ENCODE measurements at places on chromosomes 2 and 18. TPM values are rescaled to one million over a fixed set of nuclear protein-coding genes. Genes with fewer than 3 reads are reported as not detected.

DNA sequence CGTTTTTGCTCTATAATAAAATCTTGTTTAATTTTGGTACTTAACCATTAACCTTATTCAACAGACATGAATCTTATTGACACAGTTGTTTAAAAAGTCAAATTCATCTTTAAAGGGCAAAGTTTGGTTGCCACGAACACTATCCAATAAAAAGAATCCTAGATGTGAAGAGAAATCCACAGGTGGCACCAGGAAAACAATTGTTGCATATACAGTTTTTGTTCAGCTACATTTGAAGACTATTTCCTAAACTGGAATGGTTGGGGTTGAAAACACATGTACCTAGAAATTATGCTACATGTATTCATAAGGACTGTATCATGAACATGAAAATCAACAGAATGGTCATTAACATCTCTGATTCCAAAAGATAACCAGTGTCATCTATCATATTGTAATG, 71.1 kb upstream of the GULP1 start:
- H3K27me3 ChIP-seq, result no peaks in the 10 kb centered on the region
- DNase-seq, result no peak
- H3K4me3 ChIP-seq, result no peak overlapping the region
- no peaks in the 10 kb centered on the region for H3K36me3 ChIP-seq
- H3K4me1 ChIP-seq, result peaks cover 3% of the 10 kb centered on the region

- H3K4me1 ChIP-seq, result no peaks in the 10 kb centered on the region
- no peaks in the 10 kb centered on the region for H3K27me3 ChIP-seq
- no peak overlapping the region for H3K4me3 ChIP-seq
- H3K36me3 ChIP-seq, result no peaks in the 10 kb centered on the region
Observed at GRCh38 chr18:7457262-7457661, 109.9 kb upstream of the PTPRM start.

GRCh38 chr2:239275044-239275685, 125.7 kb downstream of the HDAC4 start:
- no peak overlapping the region for H3K27ac ChIP-seq
- H3K4me1 ChIP-seq, result peaks cover 16% of the 10 kb centered on the region
- no peaks in the 10 kb centered on the region for H3K36me3 ChIP-seq
- H3K27me3 ChIP-seq, result no peaks in the 10 kb centered on the region

GRCh38 chr18:33123862-33124518, 316.5 kb downstream of the CCDC178 start:
- no peaks in the 10 kb centered on the region for H3K27me3 ChIP-seq
- H3K36me3 ChIP-seq, result no peaks in the 10 kb centered on the region
- no peak overlapping the region for H3K4me3 ChIP-seq
- H3K27ac ChIP-seq, result no peak overlapping the region
- H3K4me1 ChIP-seq, result no peaks in the 10 kb centered on the region

DNA sequence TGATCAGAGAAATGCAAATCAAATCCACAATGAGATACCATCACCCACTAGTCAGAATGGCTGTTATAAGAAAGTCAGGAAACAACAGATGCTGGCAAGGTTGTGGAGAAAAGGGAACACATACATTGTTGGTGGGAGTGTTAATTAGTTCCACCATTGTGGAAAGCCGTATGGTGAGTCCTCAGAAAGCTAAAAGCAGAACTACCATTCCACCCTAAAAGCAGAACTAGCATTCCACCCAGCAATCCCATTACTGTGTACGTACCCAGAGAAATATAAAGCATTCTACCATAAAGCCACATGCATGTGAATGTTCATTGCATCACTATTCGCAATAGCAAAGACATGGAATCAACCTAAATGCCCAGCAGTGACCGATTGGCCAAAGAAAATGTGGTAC, 60.7 kb downstream of the ANKRD62 start:
- no peaks in the 10 kb centered on the region for H3K27me3 ChIP-seq
- DNase-seq, result no peak
- no peak overlapping the region for H3K4me3 ChIP-seq
- H3K4me1 ChIP-seq, result no peaks in the 10 kb centered on the region

GRCh38 chr2:203814661-203815540, 52.7 kb upstream of the CTLA4 start:
- no peaks in the 10 kb centered on the region for H3K27me3 ChIP-seq
- no peaks in the 10 kb centered on the region for H3K4me1 ChIP-seq
- no peak overlapping the region for H3K27ac ChIP-seq
- no peak overlapping the region for H3K4me3 ChIP-seq
- peak; percentile 87 for DNase-seq

GRCh38 chr2:28349546-28350165, 43.0 kb upstream of the FOSL2 start:
- no peaks in the 10 kb centered on the region for H3K4me1 ChIP-seq
- no peaks in the 10 kb centered on the region for H3K27me3 ChIP-seq
- DNase-seq, result no peak
- H3K4me3 ChIP-seq, result no peak overlapping the region
- no peaks in the 10 kb centered on the region for H3K36me3 ChIP-seq

- no peak for DNase-seq
- H3K4me3 ChIP-seq, result no peak overlapping the region
- no peak overlapping the region for H3K27ac ChIP-seq
Observed at GRCh38 chr2:237896507-237896892, 37.1 kb downstream of the RAMP1 start.

DNA sequence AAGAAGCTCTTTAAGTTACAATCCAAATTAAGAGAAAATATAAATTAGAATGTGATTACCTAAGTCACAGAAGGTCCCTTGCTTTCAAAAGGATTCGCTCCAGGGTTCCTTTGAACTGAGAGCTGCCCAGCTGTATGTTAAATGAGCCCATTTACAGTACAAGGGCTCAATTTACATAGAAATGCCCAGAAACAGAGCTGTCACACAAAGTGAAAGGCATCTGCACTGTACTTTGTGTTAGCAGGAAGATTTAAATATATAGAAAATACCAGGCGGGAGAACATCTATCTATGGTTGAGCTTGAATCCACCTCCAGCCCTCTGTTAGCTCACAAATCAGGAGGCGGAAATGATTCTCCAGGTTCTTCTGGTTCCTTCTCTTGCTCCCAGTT, 272.9 kb downstream of the PAX3 start:
- no peaks in the 10 kb centered on the region for H3K36me3 ChIP-seq
- H3K27me3 ChIP-seq, result peaks cover 36% of the 10 kb centered on the region
- H3K27ac ChIP-seq, result no peak overlapping the region

DNA sequence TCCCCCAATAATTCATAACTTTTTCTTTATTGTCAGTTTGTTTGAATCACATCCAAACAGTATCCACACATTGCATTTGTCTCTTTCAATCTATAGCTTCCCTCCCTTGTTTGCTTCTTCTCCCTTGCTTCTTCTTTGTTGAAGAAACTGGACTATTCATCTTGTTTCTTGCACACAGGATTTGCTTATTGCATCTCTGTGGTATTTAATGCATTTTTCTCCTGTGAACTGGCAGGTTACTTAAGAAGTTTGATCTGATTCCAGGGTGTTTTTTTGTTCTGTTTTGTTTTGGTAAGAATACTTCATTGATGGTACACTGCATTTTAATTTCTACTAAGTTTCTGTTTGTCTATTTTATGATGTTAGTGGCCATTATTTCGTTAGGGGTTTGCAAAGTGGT, 166.8 kb downstream of the CAMKMT start:
- DNase-seq, result no peak
- no peaks in the 10 kb centered on the region for H3K36me3 ChIP-seq
- no peaks in the 10 kb centered on the region for H3K27me3 ChIP-seq
- no peak overlapping the region for H3K4me3 ChIP-seq

DNA sequence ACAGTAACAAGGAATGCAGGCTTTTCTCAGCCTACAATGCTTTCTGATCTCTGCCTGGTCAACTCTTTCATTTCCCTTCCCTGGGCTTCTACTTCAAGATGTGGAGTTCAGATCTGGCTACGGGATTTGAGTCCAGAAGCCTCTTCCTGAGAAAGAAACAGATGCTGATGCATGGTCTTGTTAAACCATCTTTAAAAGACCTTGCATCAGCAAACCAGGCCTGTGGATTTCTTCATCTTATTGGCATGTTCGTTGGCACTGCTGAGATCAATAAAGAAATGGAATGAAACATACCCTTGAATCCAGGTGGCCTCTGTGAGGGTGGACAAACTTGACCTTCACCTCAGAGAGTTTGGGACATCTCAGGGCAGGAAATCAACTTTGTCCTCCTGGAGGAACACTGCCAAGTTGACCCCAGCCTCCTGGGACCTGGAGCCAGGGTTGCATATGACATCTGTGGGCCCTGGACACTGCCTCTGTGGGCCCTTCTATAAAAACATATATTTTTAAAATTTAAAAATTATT, 21.4 kb downstream of the IGFBP2 start:
- H3K4me3 ChIP-seq, result no peak overlapping the region
- DNase-seq, result no peak
- H3K27me3 ChIP-seq, result no peaks in the 10 kb centered on the region
- no peak overlapping the region for H3K27ac ChIP-seq

GRCh38 chr2:96305979-96306308, 598 bp upstream of the SNRNP200 start:
- no peaks in the 10 kb centered on the region for H3K4me1 ChIP-seq
- H3K36me3 ChIP-seq, result peaks cover 31% of the 10 kb centered on the region
- peak; percentile 4 for DNase-seq
- peak overlapping the region; percentile 75 for H3K4me3 ChIP-seq
- peak overlapping the region; percentile 90 for H3K27ac ChIP-seq

DNA sequence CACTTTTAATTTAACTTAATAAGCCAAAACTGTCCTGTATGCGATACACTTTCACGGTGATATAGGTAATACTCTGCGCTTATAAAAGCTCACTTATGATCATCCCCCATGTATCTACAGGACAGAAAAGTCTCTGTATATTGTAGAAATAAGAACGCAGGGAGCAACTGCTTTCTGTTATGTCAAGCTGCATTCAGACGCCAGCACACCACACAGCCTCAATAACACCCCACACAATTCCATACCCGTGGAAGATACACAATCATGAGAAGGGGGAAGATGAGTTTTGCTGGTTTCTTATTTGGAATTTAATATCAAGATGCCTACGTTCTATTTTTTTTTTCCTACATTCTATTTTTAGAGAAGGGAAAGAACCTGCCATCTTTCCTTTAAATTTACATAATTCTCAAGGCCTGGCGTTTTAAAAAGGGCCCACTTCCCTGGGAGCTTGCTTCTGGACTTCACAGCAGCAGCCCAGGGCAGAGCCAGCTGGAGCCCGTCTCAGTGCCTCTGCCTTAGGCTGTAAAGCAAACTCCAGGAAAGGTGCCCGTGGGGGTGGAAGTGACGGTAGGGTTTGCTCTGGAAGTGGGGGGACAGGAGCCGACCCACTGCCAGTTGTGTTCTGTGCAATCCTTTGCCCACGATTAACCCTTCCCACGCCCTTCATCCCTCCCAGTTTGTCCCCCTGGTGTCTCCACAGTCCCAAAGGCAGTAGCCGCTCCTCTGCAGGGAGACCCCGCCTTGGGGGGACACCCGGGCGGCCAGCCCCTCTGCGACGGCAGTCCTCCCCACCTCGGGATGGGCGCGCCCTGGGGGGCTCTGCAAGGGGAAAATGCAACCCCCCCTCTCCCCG, 5.3 kb downstream of the PTGR3 start:
- no peak for DNase-seq
- no peaks in the 10 kb centered on the region for H3K36me3 ChIP-seq
- H3K27ac ChIP-seq, result no peak overlapping the region
- H3K27me3 ChIP-seq, result peaks cover 74% of the 10 kb centered on the region
- peak overlapping the region; percentile 83 for H3K4me3 ChIP-seq
- H3K4me1 ChIP-seq, result peaks cover 32% of the 10 kb centered on the region

DNA sequence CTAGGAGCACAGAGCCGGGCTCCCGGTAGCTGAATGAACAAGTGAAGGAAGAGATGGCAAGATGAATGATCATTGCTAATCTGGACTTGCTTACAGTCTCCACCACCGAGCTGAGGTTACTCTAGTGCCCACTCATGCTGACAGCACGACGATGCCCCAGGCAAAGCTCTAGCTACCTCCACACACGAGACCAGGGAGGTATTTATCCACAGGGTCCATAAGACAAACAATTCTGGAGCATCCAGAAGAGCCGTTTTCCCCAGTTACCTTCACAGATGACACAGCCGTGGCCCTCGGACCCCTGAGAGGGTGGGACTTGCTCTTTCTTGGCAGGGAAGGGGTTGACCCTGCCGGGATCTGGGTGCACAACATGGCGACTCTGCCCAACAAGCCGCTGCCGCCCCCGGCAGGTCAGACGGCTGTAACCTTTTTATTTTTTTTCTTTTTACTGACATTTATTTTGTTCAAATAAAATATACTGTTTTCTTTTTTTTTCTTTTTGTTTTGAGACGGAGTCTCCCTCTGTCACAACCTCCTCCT, 120.3 kb downstream of the PXDN start:
- H3K4me3 ChIP-seq, result no peak overlapping the region
- peaks cover 8% of the 10 kb centered on the region for H3K36me3 ChIP-seq
- no peak for DNase-seq
- H3K4me1 ChIP-seq, result peaks cover 30% of the 10 kb centered on the region
- H3K27ac ChIP-seq, result peak overlapping the region; percentile 99

DNA sequence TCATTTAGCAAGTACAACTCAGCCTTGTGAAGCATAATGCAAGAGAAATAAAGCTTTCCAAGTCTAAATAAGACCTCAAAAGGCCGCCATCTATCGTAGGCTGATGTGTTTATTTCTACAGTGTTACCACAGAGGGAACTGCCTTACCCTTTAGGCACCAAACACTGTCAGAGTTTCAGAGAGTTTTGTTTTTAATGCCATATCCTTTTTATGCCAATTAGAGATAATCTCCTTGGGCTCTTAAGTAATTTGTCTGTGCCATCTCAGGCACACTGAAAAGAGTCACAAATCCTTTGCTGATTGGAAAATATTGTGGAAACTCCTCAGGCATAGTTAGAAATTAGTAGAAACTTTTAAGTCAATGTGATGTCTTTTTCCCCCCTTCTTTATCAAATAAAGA, 797.1 kb downstream of the SLC4A3 start:
- no peaks in the 10 kb centered on the region for H3K27me3 ChIP-seq
- no peak overlapping the region for H3K4me3 ChIP-seq
- no peak for DNase-seq
- no peaks in the 10 kb centered on the region for H3K36me3 ChIP-seq
- no peak overlapping the region for H3K27ac ChIP-seq

C1QL2 gene
- total RNA-seq, result 0.69 TPM

ANKRD53 gene
- 0.73 TPM for total RNA-seq

NCK2 gene
- 62.4 TPM for total RNA-seq

CCL20 gene
- not detected for total RNA-seq

METAP1D gene
- 15.5 TPM for total RNA-seq

CARF gene
- 3.3 TPM for total RNA-seq

FOSL2 gene
- 2.3 TPM for total RNA-seq

MAP3K19 gene
- not detected for total RNA-seq

FAM237A gene
- total RNA-seq, result not detected

KIAA2012 gene
- 0.03 TPM for total RNA-seq

RBKS gene
- 0.54 TPM for total RNA-seq

TRIM43 gene
- total RNA-seq, result 0.23 TPM

SPATA3 gene
- total RNA-seq, result not detected

SLC19A3 gene
- total RNA-seq, result 9.1 TPM

SERPINB5 gene
- not detected for total RNA-seq

Measured in GM23338 (cell line).